ENCODE measurements at places on chromosomes 12 and 14.

GRCh38 chr12:132955094-132956010 is 754 bp downstream of the ZNF605 start:
- DNase-seq: peak; percentile 18

- no peak for DNase-seq
These were observed 190.2 kb upstream of the SLC38A2 start for GRCh38 chr12:46562625-46563225.

- no peak for DNase-seq
These were observed 2.3 kb downstream of the LARP4 start for GRCh38 chr12:50403001-50403440.

DNA sequence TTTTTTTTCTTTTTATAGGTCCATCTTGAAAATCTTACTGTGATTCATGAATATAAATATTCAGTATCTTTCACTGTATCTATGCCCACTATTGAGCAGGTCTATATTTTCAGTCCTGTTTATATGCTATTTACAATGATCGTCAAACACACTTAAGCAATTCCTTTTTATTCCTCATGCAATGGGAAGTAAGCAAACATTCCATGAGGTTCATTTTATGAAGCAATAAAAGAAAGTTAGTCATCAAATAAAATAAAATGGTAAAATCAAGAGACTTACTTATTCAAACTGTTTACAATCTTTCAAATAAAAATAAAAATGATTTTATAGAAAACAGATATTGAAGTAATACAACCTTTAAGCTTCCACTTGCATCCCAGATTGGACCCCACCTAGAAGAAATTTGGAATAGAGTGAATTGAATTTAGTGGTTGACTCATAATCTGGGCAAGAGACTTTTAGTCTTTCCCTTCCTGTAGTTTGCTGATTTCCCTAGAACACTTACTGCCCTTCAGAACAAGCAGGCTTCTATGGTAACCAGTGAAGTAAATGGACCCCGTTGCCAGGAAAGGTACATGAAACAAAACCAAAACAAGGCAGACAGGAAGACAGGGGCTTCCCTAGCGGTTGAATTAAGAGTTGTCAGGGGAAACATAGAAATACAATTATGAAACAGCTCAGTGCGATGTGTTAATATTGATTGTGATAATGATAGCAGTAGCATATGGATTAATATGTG is 241.0 kb upstream of the ATP2B1 start:
- DNase-seq: no peak

DNA sequence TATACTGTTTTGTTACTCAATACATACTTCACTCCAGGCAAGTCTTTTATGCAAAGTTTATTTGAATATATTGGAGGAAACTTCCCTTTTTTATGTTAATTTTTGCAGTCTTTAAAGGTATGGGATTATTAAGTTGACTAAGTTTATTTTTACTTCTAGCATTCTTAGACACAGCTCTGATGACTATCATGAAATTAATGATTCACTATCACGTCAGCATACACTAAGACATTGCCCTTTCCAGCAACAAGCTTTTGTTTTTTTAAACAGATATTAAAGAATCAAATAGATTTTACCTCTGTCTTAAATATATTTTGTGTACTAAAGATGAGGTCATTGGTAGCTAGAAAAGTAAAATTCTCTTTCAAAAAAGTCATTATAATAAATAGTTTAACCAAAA is 52.1 kb downstream of the DERA start:
- no peak for DNase-seq

DNA sequence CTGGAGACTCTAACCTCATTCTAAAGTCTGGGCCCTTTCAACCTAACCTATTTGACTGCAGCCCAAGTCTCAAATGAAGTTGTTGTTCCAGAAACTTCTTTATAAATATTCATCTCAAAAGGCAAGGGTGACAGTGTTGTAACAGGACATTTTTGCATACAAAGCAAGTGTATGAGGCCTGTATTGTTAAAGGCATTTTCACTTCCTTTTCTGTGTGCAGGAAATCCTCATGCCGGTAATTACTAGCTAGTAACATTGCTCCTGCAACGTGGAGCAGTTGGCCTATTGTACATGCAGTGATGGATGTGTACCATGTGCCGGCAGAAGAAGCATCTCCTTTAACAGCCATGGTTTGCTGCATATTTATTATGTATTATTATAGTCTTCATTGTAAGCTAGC is 156.5 kb upstream of the RMST start:
- no peak for DNase-seq

- no peak for DNase-seq
These were observed 85.4 kb downstream of the ZFP36L1 start for GRCh38 chr14:68707482-68707881.

Measured in glutamatergic neuron (in vitro differentiated cells).